ENCODE measurements at places on chromosomes 3 and 15.

DNA sequence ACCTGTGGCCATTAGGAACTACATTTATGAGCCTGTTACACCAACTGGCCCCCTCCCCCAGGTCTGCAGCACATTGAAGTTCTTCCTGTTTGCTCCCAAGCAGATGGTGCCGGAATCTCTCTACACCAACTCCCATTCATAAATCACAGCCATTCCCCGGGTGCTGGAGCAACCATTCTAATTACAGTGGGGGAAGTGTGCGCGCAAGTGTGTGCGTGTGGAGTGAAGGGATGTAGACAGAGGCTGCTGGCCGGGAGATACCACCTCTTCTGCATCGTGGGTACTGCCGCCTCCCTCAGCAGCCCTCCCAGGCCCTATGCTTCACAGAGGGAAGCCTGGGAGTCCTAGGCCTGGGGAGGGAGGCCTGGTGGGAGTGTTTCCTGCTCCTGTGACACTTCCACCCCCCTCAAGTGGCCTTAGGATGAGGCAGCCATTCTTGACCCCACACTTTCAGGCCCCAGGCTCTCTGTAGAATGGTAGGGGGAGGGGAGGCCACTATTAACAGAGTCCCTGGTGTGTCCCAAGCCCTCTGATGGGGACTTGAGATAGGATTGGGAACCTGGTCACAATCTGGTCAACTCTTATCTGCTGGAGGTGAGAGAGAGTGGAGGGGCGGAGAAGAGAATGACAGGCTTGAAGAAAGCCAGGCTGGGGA is 69.1 kb downstream of the MAGEF1 start:
- DNase-seq: no peak

DNA sequence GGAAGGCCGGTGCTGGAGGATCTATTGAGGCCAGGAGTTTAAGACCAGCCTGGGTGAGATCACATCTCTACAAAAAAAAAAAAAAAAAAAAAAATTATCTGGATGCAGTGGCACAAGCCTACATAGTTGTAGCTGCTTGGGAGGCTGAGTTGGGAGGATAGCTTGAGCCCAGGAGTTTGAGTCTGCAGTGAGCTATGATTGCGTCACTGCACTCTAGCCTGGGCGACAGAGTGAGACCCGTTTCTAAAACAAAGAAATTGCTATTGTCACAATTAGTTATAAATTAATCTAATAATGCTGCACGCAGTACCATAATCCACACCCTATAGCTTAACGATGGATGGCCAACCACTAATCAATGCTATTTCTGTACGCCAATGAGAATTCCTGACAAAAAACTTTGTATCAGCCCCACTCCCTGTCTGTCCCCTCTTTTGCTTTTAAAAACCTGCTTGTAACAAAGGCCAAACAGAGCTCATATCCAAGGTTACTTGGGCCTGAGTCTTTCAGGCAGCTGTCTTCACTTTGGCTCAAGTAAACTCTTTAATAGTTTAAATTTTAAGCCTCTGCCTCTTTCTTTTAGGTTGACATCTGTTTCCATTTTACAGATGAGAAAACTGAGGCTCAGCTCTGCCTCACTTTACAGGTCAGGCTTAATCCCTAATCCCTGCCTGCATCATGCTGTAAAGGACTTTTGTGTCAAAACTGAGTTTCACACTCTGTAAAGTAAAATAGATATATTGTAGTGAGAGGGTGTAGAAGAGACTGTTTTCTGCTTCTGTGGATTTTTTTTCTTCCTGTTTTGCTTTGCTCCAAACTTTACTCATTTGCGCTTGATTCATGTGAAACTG is 10.9 kb downstream of the FLNB start:
- DNase-seq: no peak

- DNase-seq: no peak
Measured at GRCh38 chr15:73264881-73265280, 103.9 kb downstream of the HCN4 start.

DNA sequence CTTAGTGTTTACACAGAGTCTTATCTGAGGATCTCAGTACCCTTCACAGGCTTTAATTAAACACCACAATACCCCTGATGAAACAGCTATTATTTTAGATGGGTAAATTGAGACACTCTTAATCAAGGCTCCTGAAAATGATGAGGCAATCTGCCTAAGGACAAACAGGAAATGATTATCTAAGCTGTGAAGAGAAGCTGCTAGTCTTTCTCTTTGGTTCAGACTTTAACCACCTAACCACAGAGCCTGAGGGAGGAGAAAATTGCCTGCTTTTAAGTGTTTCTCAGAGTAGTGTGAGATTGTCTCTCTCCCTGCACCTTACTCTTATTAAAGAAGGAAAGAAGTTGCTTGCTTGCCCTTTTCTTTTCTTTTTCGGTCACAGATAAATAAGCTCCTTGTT is 364.3 kb upstream of the ADAMTS9 start:
- no peak for DNase-seq

DNA sequence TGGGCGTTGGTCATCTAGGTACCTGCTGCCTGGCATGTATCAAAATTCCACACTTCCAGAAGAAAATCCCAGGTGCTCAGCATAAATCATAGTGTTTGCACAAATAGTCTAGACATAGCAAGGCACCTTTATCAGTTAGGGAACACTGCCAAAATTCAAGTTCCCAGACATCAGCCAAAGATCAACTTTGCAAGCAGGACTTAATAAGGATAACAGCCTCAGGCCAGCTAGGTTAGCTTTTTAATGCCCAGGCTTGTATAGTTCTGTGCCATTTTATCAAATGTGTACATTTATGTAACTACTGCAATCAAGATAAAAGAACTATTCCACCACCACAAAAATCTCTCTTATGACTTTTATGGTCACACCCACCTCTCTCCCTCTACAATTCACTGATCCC is 30.7 kb downstream of the DZIP3 start:
- no peak for DNase-seq

DNA sequence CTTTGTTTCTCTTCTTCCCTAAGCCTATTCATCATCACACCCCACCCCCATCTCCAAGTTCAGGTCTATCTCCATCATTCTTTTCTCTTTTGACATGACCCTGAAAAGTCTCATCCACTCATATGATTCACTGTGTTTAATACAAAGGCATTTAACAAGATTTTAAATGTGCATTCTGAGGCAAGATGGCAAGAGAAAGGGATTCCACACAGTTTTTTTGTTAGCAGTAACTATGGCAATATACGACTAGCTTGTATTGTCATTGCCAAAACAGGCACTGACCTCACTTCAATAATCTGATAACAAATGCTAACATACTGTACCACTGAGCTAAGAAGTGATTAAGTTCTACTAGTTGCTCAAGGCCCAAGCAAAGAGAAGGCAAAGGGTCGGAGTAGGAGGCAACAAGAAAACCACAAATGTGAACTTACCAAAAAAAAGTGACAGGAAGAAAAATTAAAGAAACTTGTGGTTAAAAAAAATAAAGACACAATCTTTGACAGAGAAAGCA is 53.2 kb downstream of the FBN1 start:
- DNase-seq: peak; percentile 91

- no peak for DNase-seq
Measured at GRCh38 chr3:126433496-126434263, 39.0 kb downstream of the CFAP100 start.

- no peak for DNase-seq
Measured at GRCh38 chr3:182083112-182083511, 371.4 kb downstream of the SOX2 start.

DNA sequence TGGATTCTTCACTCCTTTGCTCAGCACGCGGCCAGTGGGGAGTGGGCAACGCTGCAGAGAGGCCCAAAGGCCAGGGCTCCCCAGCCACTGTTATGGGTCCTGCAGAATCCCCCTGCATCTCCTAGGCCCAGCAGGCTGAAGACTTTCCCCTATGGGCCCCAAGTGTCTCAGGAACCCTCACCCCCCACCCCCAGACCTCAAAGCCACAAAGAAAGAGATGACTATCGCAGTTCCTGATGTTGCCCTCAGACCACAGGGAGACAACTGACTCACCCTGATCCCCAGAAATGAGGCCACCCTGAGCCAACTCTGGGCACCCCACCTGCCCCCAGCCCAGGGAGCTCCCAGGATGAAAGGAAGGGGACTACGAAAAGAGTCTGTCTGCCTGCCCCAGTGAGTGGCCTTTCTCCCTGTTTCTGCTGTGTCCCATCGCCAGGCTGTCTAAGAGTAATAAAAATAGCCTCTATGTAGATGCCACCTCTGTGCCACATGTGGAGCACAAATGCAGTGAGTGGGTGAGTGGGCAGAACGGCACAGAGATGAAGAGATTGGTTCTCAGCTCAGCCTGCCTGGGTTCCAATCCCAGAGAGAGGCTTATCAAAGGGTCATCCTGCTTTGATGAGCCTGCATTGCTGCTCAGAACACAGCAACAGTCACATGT is 283.0 kb downstream of the UACA start:
- no peak for DNase-seq

- DNase-seq: no peak
Measured at GRCh38 chr15:40053831-40054604, 15.0 kb upstream of the SRP14 start.

DNA sequence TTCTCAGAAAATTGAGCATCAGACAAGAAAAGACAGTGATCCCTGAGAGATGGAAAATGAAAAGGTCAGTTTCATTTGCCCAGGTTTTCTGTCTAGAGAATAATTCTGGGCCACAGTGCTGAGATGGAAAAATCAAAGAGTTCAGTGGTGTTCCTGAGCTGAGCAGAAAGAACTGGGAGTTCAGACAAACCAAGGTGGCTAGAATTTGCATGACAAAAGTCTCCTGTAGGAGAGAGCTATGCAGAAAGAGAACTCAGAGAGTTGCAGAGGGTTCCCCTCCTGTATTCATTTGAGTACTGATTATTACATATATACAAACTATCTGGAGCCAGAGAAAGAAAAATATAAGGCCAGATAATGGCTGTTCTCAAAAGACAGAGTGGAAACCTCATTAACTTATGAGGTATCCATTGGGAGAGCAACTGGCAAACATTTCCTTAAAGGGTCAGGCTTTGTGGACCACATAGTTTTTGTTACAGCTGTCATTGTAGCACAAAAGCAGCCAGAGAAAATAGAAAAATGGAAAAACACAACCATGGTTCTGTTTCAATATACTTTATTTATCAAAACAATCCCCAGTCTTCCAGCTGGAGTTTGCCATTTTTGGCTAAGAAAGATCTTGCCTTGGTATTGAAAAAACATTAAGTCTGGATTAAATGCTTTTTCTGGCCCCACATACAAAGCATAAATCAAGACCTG is 1004.1 kb downstream of the TBL1XR1 start:
- no peak for DNase-seq

GRCh38 chr15:38651328-38652038 is 86.9 kb upstream of the RASGRP1 start:
- no peak for DNase-seq

- DNase-seq: no peak
Measured at GRCh38 chr3:16834753-16835152, 50.0 kb upstream of the PLCL2 start.

DNA sequence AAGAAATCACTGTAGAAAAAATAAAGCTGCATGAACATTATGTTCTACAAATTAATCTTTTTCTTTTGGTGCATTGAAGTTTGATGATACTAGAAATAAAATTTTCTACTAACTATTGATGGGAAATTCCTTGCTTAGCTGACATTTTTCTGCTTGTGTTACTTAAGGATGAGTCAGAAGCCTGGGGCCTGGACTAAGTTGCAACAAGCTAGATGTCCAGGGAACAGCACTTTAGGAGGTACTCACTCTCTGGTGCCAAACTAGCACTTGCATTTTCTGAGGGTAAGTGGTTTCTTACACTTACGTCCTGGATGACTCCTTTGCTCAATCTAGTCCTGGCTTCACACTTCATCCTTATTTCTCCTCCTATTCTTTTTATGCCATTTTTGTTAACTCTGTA is 945.1 kb downstream of the IGSF11 start:
- DNase-seq: no peak

GRCh38 chr15:45144775-45145174 is 15.0 kb downstream of the DUOX1 start:
- DNase-seq: no peak

GRCh38 chr3:138289701-138290100 is 40.0 kb downstream of the NME9 start:
- DNase-seq: no peak

GRCh38 chr3:7280318-7280717 is 419.4 kb downstream of the GRM7 start:
- no peak for DNase-seq

DNA sequence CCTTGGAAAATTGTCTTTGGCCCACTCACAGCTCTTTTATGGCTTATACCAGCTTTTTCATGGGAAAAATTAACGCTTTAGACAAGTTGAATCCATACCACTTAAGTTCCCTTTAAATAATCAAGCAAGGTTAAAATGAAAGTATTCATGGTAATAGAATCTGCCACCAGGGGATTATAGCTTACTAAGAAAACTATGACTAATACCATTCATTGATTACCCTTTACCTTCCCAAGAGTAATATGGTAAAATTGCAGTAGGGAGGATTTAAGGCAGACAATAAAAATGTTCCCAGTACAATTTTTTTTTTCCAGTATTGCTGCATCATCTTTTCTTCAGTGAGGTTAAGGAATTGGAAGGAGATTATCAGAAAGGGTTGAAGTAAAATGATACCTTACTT is 641.1 kb upstream of the NAALADL2 start:
- DNase-seq: no peak

- DNase-seq: no peak
Measured at GRCh38 chr15:55257938-55258337, 31.7 kb downstream of the RAB27A start.

DNA sequence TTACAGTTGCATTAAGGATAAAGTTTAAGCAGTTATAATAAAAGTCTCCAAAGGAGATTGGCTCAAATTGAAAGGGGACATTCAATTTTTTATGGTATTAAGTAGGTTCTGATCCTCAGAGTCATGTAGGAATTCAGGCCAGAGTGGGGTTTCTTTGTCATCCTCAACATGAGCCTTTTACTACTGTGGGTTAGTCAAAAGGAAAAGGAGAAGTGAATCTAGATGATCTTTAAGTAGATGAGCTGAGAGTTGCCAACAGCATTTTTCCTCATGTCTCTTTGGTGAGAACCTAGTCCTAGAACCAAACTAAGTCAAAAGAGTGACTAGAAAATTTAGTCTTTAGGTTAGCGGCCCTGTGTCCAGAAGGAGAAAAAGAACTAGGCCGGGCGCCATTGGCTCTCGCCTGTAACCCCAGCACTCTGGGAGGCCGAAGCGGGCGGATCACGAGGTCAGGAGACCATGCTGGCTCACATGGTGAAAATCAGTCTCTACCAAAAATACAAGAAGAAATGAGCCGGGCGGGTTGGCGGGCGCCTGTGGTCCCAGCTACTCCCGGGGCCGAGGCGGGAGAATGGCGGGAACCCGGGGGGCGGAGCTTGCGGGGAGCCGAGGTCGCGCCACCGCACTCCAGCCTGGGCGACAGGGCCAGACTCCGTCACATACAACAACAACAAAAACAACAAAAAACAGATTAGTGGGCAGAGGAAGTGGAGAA is 4.2 kb upstream of the CHL1 start:
- DNase-seq: no peak

DNA sequence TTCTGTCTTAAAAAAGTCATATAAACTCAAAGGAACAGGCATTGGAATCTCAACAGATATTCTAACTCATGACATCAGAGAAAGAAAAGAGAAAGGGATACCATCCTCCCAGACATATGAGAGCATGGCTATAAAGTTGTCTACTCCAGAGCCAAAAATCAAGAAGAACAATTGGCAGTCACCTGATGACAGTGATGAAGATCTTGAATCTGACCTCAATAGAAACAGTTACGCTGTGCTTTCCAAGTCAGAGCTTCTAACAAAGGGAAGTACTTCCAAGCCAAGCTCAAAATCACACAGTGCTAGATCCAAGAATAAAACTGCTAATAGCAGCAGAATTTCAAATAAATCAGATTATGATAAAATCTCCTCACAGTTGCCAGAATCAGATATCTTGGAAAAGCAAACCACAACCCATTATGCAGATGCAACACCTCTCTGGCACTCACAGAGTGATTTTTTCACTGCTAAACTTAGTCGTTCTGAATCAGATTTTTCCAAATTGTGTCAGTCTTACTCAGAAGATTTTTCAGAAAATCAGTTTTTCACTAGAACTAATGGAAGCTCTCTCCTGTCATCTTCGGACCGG is 35.9 kb downstream of the UNC13C start:
- DNase-seq: no peak

Measured in fibroblast of skin of left biceps (primary cell).